ENCODE measurements at places on chromosomes 1 and 21.

DNA sequence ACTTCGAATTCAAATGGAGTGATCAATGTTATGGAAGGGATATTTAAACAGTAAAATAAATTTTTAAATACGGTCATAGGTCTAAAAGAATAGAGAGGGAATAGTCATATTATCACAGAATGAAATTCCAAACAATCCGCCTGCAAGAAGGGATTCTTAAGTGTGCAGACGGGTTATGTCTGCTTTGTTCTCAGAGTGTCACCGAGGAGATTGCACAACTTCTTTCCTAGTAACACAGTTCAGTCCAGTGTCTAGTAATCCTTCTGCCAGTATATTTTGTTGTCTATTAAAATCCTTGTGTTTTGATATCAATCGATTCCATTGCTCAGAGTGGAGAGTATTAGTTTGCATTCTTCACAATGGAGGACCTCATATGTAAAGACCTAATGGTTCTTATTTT, 48.4 kb downstream of the LRRC53 start:
- no peak for DNase-seq

GRCh38 chr1:82867781-82868180, 1067.0 kb downstream of the ADGRL2 start:
- DNase-seq: no peak

DNA sequence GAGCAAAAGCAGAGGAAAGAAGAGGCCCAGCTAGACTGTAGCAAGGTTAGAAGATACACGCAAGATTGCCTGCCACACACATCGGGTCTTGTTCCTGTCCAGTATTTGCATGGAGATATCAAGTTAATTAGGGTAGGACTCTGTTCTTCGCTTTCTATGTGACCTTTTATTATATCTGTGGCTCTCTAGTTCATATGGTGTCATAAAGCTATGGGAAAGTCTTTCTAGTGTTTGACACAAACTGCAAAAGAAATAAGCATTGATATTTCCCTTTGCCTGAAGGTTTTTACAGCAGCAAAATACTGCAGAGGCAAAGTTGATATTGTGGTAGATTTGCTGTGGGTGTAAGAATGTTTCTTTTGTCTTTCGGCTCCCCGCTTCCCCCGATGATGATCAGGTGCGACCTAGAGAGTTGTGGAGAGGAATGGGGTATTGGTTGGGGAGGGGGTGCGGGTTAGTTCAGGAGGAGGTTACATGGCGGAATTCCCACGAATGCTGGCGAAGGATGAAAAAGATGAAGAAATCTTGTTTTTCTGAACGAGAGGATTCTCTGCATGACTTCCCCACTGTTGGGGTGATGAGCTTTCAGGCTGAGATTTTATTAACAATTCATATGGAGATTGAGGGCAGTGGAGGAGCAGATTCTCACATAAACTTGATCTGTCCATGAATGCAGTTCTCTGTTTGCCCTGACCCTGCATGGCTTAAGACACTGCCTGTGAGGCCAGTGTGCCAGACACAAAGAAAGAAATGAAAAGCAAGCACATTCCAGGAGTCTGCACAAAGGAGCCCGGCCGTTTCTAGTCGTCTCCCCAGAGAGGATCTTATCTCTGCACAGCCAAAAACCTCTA, 550.2 kb downstream of the USP25 start:
- DNase-seq: peak; percentile 10

DNA sequence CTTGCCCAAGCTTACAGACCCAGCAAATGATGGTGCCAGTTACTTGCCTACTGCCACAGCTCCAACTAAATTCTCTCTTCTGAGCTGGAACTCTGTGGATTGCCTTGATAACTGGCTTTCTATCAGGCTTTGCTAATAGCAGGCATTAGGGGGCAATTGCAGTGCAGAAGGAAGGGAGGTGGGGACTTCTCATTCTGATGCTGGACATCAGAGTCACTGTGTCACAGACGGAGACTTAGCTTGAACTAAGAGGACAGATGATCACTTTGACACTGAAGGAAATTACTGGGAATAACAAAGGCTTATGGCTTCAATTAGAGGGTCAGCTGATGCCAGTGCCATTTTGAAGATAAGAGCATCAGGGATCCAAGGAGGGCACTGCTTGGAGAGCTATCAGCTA, 114.5 kb downstream of the DDX20 start:
- no peak for DNase-seq

- no peak for DNase-seq
Measured at GRCh38 chr1:25433389-25434186, 2.9 kb downstream of the MACO1 start.

DNA sequence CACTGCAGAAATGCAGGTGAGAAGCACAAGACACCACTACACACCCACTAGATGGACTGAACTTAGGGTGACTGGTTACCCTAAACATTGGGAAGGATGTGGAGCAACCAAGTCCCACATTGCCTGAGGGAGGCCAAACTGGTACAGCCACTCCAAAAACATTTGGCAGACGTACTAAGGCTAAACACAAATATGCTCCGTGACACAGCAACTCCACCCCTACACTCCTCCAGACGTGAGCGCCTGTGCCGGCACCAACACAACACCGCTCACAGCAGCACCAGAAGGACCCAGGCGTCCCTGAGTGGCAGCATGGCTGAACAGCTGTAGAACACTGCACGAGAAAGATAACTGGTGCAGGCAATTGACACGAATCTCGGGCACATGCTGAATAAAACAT, 14.7 kb downstream of the PTTG1IP start:
- DNase-seq: no peak

GRCh38 chr1:36168514-36168913, 12.6 kb downstream of the MAP7D1 start:
- DNase-seq: no peak

GRCh38 chr1:153842006-153842471, 66.8 kb downstream of the SLC27A3 start:
- DNase-seq: no peak

- DNase-seq: no peak
Measured at GRCh38 chr1:193520472-193520871, 334.1 kb upstream of the B3GALT2 start.

DNA sequence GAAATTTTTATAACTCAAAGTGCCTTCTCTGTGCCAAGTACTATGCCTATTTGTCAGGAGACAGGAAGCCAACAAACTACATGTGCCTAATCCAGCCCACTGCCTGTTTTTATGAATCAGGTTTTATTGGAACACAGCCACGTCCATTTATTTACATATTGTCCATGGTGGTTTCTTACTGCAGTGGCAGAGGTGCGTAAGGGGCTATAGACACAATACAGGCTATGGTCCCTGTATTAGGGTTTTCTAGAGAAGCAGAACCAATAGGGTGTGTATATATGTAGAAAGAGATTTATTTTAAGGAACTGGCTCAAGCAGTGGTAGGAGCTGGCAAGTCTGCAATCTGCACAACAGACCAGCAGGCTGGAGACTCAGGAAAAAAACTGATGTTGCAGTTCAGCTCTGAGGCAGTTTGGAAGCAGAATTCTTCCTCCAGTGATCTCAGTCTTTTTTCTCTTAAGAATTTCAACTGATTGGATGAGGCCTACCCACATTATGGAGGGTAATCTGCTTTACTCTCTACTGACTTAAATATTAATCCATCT, 15.4 kb downstream of the PPIE start:
- no peak for DNase-seq

DNA sequence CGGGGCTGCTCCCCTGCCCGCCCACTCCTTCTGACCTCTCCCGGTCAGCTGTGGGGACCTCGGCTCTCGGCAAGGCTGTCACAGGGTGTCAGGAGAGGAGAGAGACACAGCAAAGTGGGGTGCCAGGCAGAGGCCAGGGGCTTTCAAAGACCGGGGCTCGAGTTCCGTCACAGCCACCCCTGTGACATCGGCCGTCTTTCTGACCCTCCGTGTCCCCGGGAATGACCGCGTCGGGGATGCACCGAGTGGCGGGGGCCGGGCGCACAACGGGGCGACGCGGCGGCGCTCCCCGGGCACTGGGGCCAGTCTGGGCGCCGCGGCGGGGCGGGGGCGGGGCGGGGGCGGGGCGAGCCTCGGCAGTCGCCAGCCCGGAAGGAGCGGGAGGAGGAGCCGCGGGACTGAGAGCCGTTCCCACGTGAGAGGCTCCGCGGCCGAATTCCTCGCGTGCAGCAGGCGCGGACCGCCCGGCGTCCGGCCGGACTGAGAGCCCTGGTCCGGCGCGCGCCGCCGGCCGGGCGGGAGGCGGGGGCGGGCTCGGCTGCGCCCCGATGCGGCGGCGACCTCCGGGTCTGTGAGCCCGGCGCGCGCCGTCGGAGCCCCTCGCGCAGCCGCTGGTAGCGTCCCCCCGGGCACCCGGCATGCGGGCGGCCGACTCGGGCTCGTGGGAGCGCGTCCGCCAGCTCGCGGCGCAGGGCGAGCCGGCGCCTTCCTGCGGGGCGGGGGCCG, 229.7 kb upstream of the TMEM51 start:
- no peak for DNase-seq

DNA sequence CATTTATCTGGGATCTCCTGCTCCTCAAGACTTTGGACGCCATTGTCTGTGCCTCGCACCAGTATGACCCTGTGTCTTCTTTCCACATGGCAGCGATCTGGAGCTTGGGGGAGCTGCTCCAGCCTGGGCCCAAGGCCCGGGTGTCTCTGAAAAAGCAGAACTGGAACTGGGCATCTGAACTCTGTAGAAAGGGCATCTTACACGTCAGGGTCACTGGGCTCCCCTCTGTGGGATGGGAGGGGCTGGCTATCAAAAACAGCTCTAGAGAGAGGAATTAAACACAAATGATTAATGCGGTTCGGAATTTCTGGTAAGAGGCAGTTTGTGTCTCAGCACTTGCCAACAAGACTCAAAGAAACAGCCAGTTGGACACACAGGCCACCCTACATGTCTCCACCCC, 16.1 kb downstream of the FCRL1 start:
- no peak for DNase-seq

DNA sequence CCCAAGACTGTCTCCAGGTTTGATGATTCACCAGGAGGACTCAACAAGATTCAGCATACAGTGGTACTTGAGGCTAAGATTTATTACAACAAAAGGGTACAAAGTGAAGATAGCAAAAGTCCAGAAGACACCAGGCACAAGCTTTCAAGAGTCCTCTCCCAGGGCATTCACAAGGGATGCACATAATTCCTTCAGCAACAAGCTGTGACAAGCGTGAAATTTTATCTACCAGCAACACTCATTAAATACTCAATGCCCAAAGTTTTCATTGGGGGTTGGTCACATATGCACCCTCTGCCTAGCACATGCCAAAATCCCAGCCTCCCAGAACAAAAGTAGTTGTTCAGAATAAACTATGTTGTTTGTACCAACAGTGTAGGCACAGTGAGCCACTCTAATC, 62.3 kb downstream of the PRKACB start:
- DNase-seq: no peak

DNA sequence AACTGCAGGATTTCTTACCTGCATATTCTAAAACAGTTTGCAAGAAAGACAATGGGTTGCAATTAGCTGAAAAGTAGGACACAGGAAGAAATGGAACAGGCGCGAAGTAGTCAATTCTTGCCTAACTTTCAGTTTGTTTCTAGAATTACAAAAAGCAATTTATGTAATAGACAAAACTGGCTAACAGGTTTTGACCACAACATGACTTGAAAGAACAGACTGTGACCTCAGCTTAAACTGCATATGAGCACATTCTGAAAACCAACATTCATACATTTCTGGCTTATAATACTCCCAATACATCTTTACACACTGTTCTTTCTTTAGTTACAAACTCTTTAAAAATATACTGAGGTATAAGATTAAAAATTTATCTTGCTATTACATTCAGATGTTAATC, 405.9 kb upstream of the B3GALT2 start:
- no peak for DNase-seq

DNA sequence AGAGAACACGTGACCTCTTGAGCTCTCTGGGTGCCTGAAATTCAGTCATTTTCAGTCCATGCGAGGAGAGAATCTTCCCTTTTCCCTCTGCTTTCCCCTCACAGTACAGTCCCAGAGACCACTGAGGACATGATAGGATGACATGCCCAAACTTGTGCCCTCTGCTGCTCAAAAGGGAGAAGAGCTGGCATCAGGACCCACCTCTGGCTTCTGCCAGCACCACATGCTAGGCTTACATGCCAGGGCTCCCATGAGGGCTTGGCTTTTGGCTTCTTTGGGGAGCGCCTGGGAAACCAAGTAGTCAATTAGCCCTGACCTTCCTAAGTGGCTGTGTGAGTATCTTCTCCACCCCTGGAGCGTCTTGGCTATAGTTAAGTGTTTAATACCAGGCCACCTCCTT, 13.8 kb upstream of the KCNQ4 start:
- DNase-seq: no peak

DNA sequence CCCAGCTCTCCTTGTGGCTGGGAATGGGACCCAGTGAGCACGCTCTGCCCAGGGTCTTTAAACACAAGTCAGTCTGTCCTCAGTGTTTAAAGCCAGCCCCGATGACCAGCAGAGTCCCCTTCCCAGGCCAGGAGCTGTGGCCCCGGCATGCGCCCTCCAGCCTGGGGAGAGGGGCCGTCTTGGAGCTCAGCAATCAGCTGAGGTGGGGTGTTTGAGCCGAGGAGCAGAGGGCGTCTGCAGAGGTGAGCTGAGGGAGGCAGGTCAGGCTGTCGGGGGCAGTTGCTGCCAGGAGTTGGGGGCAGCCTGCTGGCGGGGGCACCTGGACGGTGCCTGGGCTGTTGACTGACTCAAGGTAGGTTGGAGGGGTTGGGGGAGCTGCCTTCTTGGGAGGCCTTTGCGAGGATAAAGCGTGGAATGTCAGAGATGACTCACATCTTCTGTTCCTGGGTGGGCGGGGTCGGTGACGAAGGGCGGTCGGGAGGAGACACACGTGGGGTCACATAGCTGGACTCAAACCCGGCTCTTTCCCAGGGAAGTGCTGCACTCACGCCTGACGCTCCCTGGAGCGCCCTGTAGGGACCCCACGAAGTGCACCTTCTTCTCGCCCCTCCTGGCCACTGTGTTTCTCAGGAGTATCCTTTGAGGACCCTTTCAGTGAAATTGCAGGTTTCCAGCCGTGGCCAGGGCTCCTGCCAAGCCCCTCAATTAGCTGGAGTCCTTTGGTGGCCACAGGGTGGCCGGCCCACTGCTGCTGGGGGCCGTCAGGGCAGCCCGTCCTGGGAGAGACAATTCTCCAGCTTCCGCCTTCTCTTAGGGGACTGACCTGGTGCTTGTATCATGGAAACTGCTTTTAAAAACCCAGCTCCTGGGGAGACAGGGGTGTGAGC, 86.2 kb downstream of the SIK1 start:
- DNase-seq: no peak

GRCh38 chr1:174534789-174535188, 87.0 kb downstream of the GPR52 start:
- DNase-seq: no peak

GRCh38 chr1:192158181-192158580, at the start of gene RGS18:
Gene RGS18 (plus strand): TSS chr1:192158462. CDS start chr1:192158638, 176 bp downstream.
- no peak for DNase-seq

DNA sequence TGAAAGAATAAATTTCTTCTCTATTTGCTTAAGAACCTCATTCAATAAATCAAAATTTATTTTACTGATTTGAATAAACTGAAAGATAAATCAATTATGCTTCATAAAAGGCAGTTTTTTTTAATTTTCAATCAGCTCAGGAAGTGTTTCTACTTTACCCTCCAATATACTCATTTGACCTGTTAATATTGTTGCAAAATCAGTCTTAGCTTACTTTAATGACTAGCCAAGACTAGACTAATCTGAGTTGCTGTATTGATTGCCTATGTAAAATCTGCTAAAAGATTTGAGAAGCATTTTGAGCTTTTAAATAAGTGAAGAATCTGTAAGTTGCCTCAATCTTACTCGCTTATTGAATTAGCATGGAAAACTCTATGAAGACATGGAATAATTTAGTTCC, 179.1 kb upstream of the LYPLAL1 start:
- DNase-seq: no peak
